ENCODE measurements at places on chromosomes 1 and 21. TPM values are rescaled to one million over a fixed set of nuclear protein-coding genes. Genes with fewer than 3 reads are reported as not detected.

Gene TMEM269
- total RNA-seq: not detected

Gene GSTM1
- not detected for total RNA-seq

Gene MYOC
- not detected for total RNA-seq

Gene LZIC
- total RNA-seq: 25.5 TPM

Gene CA6
- total RNA-seq: not detected

Gene TSPAN2
- total RNA-seq: 1.5 TPM

Gene TCHHL1
- total RNA-seq: not detected

Gene BEND5
- total RNA-seq: 0.65 TPM

Gene SELP
- 14.8 TPM for total RNA-seq

Gene SLC45A3
- total RNA-seq: 14.4 TPM

Gene CLIC4
- 615 TPM for total RNA-seq

Gene UAP1
- total RNA-seq: 130 TPM

Gene C1orf94
- not detected for total RNA-seq
